ENCODE measurements at places on chromosomes 6 and 20.
A peak's percentile ranks its signal among the peaks of the same experiment; 100 is the strongest.

DNA sequence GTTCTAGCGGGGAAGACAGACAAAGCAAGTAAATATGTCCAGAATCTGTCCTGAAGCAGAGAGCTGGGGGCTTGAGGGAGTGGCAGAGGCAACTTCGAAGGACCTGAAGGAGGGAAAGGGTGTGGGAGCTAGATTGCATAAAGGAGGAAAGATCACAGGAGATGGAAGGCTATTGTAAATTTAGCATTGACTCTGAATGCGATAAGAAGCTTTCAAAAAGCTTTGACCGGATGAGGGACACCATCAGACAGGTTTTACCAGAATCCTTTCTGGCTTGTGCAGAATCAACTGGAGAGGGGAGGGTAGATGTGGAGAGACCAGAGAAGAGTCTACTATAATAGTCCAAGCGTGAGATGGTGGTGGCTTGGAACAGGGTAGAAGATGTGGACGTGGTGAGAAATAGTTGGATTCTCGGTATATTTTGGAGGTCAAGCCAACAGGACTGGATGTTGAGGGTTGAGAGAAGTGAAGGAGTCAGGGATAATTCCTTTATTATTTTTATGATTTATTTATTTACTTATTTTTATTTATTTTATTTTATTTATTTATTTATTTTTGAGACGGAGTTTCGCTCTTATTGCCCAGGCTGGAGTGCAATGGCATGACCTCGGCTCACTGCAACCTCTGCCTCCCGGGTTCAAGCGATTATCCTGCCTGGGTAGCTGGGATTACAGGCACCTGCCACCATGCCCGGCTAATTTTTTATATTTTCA lies 19.9 kb upstream of the RIPOR3 start:
- DNase-seq: no peak

DNA sequence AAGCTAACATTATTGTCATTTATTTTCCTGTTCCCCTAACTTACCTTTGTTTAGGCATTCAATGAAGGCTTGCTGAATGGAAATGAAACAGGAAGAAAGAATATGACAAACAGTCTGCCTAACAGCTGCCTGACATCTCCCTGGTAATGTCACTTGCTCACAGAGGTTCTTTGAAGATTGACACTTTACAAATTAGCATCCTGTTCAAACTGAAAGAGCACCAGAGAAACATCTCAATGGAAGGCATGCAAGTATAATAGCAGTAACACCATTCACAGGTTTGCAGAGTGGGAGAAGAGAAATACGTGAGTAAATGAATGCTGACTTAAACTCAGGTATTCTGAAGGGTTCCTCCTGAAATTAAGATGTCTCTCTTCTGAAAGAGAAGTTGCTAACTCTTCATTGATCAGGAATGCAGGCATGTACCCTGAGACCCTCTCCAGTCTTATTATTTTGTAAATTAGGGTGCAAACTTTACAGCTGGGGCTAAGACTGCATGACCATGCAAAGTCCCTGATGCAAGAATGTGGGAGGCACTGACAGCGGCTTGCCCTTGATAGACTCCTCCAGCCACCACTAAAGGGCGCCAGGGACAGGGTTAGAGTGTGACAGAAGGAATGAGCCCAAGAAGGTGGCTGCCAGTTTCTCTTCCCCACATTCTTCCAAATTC lies 1.3 kb upstream of the SMLR1 start:
- DNase-seq: no peak

DNA sequence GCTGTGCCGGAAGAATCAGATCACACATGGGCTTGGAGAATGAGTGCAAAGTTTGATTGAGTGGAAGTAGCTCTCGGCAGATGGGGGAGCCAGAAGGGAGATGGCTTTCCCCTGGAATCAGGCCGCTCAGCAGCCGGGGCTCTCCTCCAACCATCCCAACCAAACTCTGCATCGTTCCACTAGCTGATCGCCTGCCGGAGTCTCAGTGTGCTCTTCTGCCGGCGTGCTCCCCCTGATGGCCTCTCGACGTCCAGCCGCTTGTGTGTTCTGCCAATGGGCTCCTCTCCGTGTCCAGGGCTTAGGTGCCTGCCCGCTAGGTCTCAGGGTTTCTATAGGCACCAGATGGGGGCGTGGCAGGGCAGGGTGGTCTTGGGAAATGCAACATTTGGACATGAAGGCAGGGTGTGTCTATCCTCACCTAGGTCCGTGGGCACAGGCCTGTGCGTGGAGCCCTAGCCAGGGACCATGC lies 4.9 kb upstream of the BIRC7 start:
- DNase-seq: no peak

DNA sequence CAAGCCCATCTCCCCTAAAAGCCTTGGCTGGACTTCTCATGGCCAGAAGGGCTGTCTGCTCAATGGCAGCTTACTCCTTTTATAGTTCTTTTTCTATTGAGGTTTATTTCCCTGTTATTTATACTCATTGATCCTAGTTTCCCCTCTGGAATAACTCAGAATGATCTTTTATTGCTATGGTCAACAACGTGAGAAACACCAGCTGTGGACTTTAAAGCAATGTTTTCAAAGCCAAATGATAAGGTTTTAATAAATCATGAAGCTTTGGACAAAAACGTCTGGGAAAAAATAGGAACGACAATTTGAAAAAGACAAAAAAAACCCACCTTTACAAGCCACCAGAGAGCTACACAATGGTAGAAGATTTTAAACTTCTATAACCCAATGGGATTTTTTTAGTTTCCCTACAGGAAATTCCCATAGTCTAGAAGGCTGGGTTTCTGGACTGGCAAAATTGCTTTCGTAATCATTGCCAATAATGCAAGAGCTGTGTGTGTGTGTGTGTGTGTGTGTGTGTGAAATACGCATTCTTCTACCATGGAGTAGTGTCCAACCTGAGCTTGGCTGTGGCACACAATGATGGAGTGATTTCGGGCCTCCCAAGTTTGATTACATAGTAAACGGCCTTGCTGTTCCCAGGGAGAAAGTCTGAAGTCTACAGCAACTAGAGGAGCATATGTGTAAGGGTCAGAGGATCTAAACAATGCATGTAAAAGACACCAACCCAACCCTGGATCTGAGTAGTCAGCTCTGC lies 396.0 kb downstream of the SYNE1 start:
- DNase-seq: no peak

DNA sequence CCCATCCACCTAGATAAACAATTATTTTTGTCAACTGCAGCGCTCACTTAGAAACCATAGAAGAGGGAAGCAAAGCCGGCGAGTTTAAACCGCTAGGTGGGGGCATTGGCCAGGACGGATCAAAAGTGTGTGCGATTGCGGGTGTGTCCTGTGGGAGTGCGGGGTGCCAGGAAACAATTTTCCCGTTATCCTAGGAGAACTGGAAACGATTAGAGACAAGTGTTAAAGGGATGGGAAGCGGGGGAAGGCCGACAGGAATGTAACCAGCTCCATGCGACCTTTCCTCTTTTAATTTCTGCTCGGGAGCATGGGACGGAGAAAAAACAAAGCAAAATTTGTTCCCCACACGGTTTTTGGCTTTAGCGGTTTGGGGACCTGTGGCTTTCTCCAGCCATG lies 2.8 kb upstream of the HTR1B start:
- no peak for DNase-seq

DNA sequence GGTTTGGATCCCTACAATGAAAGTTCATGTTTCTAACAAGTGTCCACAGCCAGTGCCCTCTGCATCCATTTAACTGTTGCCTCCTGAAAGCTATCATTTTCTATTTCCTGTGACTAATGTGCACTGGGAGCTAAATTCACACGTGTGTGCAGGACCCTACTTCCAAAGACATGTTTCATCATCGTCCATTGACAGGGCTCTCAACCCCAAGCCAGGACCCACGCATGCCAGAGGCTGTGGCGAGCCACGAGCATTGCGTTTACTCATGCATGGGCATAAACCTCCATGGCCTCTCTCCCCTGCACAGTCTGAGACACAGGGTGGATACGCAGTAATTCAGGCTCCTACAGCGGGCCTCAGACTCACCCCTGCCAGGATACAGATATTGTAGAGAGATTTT lies 153.2 kb downstream of the MAFB start:
- DNase-seq: no peak

GRCh38 chr6:52552278-52552643 lies 24.6 kb downstream of the TRAM2 start:
- DNase-seq: no peak

GRCh38 chr20:57089699-57090144 lies 176.7 kb downstream of the BMP7 start:
- peak; percentile 57 for DNase-seq

DNA sequence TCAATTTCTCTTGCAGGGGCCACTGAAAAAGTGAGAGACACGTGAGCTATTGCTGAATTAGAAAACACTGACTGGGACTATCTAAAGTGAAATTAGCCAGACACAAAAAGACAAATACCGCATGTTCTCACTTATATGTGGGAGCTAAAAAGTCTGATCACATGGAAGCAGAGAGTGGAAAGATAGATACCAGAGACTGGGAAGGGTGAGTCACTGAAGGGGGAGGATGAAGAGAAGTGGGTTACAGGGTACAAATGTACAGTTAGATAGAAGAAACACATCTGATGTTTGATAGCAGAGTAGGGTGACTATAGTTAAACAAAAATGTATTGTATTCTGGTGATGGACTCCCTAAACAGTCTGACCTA lies 13.4 kb downstream of the CST3 start:
- DNase-seq: no peak

DNA sequence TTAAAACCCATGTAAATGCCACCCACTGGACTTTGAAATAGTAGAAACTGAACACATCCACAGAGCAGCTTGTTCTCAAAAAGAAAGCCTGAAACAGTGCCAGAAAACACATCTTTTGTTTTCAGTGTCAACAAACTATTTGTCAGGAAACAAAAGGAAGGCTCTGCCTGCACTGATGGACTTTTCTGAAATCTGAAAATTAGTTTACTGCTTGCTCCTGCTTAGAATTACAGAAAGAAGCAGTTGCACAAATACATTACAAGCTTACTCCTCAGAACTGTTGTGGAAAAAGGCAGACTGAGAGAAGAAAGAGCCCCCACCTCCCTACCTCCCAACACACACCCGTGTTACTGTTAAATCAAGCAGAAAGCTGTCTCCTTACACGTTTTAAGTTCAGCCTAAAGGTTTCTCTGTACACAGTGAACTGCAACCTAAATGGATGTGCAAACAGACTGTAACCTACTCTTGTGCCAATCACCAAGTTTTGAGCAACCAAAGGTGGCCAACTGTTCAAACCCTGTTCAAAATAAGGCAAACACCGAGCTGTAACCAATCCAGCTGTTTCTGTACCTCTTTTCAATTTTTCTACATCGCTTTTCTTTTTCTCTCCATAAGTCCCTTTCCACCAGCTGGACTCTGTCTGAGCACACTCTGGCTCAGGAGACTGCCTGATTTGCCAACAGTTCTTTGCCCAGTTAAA lies 43.7 kb downstream of the FRK start:
- DNase-seq: no peak

DNA sequence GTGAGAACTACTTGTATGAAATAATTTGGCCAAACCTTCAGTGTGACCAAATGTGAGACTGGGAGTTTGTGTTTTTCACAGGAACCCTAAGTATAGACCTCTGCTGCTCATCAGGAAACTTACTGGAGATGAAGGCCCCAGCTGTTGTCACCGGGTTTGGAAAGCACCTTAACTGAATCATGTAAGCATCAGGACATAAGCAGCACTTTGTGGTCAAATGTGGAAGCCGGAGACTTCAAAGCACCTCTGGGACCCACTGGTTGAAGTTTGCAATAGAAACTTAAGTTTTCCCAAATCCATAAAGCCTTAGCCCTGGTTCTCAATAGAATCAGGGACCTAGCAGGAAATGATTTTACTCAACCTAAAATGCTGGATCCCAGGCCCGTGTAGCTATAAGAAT lies 14.3 kb downstream of the TTPAL start:
- no peak for DNase-seq

GRCh38 chr20:2144850-2145249 lies 43.2 kb downstream of the STK35 start:
- DNase-seq: no peak

DNA sequence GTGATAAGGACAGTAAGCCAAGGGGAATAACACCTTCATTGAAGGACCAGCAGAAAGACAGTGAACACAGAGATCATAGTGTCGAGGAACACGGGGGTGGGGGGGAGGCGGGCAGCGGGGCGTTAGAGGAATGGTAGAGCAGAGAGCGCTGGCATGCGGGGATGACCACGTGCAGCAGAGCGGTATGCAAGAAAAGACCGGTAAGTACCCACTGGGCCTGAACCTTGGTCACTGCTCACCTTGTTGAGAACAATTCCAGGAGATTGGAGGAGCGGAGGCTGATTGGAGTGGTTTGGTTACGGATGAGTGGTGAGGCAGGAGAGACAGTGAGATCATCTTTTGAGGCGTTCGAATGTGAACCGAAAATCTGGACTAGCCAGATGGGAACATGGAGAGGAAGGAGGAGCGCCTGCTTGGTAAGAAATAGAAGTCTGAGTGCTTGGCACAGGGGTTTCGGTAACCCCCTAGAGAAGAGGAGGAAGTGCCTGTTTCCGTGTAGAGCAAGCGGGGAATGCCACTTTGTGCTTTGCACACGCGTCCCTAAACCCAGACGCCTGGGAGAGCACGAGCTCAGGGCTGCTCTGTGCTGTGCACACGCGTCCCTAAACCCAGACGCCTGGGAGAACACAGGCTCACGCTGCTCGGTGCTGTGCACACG lies 70.0 kb downstream of the FAM120B start:
- DNase-seq: no peak

DNA sequence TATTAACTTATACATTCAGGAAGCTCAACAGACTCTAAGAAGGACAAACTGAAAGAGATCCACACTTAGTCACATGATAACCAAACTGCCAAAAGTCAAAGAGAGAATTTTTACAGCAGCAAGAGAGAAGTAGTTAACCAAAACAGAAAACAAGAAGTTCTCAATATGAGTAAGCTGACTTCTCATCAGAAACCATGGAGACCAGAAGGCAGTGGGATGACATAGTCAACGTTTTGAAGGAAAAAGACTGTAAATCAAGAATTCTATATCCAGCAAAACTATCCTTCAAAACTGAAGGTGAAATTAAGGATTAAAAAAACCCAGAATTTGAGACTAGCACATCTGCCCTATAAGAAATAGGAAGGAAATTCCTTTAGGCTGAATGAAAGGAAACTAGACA lies 60.4 kb downstream of the COL19A1 start:
- no peak for DNase-seq

DNA sequence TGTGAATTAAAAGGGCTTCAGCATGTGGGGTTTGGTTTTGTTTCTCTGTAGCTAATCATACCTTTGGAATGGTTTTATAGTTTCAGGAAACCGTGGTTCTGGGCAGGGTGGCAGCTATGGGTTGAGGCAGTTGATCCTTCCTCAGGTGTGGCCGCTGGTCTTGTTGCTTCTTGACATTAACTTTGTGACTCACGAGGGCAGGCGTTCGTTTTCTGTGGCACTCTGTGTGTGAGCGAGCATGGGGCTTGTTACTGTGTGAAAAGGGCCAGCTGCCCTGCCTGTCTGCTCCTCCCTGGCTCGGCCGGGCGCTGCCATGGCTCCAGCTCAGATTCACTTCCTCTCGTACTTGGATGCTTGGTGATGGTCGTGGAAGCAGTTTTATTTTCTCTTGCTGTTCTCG lies 16.2 kb downstream of the DNAJC5 start:
- no peak for DNase-seq

GRCh38 chr20:44646641-44647274 lies 4.7 kb downstream of the ADA start:
- peak; percentile 36 for DNase-seq
